K562 (cell line): ENCODE measurements at places on chromosomes 16 and 17.

GRCh38 chr17:11240041-11240840 is 772 bp upstream of the SHISA6 start:
- no peak for DNase-seq

GRCh38 chr17:1492249-1493206 is at the start of gene MYO1C:
Gene MYO1C (minus strand): TSS chr17:1492686. CDS start chr17:1492487, 199 bp downstream.
- no peak for DNase-seq

DNA sequence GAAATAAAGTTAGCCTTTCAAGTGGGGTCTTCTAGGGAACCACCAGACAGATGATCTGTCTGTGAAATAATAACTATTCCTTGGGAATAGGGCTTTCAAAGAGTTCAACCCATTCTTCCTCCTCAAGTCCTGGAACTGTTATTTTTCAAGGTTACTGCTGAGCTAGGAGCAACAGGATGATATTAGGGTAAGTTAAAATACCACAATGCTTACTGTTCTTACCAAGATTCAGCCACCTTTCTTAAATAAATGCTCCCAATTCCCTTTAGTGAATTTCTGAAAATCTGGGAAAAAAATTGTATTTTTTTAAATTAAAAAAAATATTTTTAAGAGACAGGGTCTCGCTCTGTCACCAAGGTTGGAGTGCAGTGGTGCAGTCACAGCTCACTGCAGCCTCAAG is 26.9 kb upstream of the ALDH3A2 start:
- no peak for DNase-seq

- DNase-seq: no peak
Measured at GRCh38 chr16:56510544-56510943, 9.3 kb downstream of the BBS2 start.

- no peak for DNase-seq
Measured at GRCh38 chr17:64565563-64565962, 58.8 kb downstream of the CEP95 start.

DNA sequence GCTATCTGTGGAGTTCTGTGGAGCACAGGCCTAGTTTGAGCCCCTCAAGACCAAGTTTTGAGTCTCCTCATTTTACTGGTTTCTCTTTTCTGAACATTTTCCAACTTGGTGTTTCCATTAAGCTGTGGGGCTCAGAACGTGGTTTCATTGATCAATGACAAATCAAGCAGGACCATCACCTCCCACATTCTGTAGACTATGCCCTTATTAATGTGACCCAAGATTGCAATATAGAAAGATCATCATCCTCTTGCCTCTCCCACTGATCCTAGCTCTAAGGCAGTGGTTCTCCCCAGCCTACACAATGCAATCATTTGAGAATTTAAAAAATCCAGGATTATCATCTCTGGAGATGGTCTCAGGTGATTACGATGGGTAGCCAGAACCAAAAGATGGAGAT is 15.8 kb upstream of the OSGIN1 start:
- DNase-seq: no peak

GRCh38 chr16:66135421-66135831 is 231.1 kb upstream of the CDH5 start:
- no peak for DNase-seq

GRCh38 chr17:68993112-68993511 is 37.9 kb upstream of the ABCA8 start:
- DNase-seq: no peak

GRCh38 chr17:16354585-16354984 is 1.3 kb upstream of the CENPV start:
- DNase-seq: no peak

DNA sequence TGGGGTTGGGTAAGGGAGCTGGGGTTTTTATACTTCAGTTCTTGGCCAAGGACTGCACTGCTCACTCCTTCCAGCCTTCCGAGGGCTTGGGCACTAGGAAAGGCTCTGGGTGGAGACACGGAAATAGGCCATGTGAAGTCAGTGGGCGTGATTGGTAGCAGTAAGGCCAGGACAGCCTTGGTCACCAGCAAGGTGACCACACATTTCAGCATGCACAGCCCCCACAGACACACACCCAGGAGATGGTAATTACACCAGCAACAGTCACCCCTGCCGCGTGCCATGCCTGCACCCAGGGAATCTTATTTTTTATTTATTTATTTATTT is 252.5 kb downstream of the SEC14L1 start:
- no peak for DNase-seq

- no peak for DNase-seq
Measured at GRCh38 chr16:68770671-68771070, 33.6 kb downstream of the CDH1 start.
